ENCODE measurements at places on chromosomes 2 and 18. TPM values are rescaled to one million over a fixed set of nuclear protein-coding genes. Genes with fewer than 3 reads are reported as not detected.

DNA sequence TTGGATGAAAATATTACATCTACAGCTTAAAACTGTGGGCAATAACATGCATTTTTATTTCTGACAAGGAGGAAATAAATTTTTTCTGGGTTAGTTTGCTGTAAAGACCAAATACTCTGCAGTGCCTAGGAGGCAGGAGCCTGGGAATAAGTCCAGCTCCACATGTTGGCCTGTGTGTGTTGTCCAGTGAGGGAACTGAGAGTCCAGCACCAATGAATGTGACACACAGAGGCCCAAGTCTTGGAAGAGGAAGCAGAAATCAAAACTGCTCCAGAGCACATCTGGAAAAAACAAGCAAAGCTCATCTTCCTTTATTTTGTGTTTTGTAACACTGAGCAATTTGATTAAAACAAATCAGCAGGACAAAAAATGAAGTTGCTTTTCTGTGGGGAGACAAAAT, 63.1 kb upstream of the KLHL14 start:
- no peak for DNase-seq

The GPR75 gene
- total RNA-seq: 1.1 TPM

- peak; percentile 33 for DNase-seq
Measured at GRCh38 chr2:219709331-219709761, 81.9 kb downstream of the SLC4A3 start.

The RTP5 gene
- not detected for total RNA-seq

The PARD6G gene
- 0.24 TPM for total RNA-seq

DNA sequence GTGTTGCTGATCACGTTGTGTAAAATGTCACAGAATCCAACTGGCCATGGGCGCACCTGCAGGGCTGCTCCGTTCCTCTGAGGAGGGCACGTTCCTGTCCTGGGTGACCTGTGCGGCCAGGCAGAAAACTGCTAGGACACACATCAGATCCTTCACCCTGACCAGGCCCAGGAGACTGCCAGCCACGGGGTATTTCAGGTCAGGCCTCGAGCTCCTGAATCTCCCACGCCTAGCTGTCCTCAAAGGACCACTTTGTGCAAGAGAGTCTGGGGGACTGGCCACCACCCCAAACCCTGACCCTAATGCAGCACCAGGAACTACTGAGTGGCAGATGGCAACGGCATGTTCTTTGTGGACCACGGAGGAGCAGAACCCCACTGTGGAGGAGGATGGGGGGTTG, 11.1 kb downstream of the PRLH start:
- no peak for DNase-seq

- peak; percentile 37 for DNase-seq
Measured at GRCh38 chr2:54859416-54859815, 136.0 kb downstream of the EML6 start.

The AQP12A gene
- not detected for total RNA-seq

GRCh38 chr2:160494201-160494644, 616 bp upstream of the RBMS1 start:
- peak; percentile 29 for DNase-seq

DNA sequence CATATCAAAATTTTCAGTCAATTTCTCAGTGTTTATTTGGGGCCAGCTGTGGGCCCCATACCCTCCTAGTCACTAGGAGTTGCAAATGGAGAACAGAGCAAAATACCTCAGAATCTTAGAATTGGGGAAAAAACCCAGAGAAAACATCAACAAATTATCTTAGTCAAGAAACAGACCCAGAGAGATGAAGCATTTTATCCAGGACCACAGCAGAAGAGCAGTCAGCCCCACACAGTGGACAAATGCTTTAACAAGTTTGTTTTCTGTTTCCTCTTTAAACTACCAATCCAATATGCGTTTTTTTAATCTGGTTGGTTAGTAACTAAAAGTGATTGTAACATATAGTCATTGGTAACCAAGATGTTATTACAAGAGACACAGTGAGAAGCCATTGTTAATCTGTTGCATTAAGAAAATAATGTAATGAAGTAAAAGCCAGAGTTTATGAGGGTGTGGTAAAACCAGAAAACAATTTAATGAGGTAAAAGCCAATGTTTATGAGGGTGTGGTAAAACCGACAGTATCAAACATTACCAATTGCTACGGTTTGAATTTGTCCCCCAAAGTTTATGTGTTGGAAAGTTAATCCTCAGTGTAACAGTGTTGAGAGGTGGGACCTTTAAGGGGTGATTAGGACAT, 60.7 kb upstream of the COX7A2L start:
- peak; percentile 16 for DNase-seq

DNA sequence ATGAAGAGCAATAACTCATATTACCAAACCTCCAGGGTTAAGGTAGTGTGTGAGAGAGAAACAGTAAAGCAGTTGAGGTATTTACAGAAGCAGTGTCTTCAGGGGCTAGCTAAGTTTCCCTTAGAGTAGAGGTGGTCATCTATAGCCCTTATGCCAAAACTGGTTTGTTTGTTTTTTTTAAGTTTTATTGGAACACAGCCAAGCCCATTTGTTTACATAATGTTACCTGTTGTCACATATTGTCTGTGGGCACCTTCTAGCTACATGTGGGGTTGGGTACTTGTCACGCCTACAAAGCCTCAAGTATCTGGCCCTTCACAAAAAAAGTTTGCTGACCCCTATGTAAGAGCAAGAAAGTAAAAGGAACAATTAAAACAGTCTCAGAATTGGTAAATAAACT, 39.4 kb downstream of the ACTR2 start:
- DNase-seq: no peak

DNA sequence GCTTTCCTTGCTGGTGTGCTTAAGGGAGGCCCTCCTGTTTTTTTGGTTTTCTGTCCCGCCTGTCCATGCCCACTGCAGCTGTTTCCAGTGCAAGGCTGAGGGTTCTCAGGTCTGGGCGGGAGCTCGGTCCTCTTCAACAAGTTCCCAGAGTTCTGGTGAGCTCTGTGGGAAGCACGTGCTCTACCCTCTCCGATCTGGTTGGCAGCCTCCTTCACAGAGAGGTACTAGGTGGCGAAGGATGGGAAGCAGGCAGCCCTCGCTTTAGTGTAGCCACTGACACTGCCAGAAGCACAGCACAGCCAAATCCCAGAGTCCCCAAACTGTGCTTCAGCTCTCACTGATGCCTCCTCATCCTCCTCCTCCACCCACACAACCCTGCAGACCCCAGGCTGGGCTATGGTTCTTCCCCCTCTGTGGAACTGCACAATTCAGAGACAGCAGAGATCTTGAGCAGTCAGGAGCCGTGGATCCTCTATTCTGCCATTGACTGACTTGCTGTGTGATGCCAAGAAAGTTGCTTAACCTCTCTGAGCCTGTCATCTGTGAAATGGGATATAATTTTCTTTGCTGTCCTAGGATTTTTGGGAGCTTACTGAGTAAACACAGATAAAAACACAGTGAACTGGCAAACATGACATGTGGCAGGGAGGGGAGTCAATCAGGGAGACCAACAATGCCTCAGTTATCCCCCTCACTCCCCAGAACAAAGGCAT, 157.3 kb downstream of the MSH2 start:
- DNase-seq: no peak

The IGFBP5 gene
- 22.4 TPM for total RNA-seq

The CCBE1 gene
- 9.0 TPM for total RNA-seq

GRCh38 chr2:237096911-237097310, 11.2 kb downstream of the COPS8 start:
- DNase-seq: peak; percentile 90

DNA sequence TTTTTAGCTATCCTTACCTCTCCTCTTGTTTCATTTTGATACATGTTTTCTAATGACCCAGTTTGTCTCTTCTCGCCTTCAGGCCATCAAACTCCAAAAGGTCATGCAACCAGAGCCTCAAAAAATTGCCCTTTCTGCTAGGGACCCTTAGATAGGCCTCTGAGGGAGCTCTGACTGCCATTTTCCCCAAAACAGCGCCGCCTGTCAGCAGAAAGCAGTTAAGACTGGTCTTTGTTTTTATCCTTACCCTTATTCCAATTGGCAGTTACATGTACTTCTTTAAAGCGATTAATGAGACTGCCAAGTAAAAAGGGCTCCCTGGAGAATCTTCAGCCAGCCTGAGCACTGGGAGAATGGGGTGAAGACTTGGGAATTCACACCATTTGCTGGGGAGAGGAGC, 55.1 kb upstream of the RIT2 start:
- DNase-seq: no peak

The AQP4 gene
- not detected for total RNA-seq

GRCh38 chr2:58032016-58032763, 14.4 kb upstream of the VRK2 start:
- no peak for DNase-seq

- DNase-seq: no peak
Measured at GRCh38 chr2:9780368-9781130, 62.7 kb upstream of the TAF1B start.

- DNase-seq: no peak
Measured at GRCh38 chr2:150812066-150812465, 324.6 kb upstream of the RND3 start.

- DNase-seq: no peak
Measured at GRCh38 chr18:26531605-26532298, 16.6 kb downstream of the KCTD1 start.

The CD8B gene
- total RNA-seq: not detected

- DNase-seq: no peak
Measured at GRCh38 chr2:102278720-102279390, 32.5 kb upstream of the IL1RL1 start.

GRCh38 chr2:133166031-133166430, 402.2 kb downstream of the NCKAP5 start:
- no peak for DNase-seq

The MZT2B gene
- total RNA-seq: 258 TPM

The COLEC12 gene
- total RNA-seq: 103 TPM

GRCh38 chr18:12264864-12265263, 10.7 kb downstream of the CIDEA start:
- no peak for DNase-seq
